Effector memory CD4-positive, alpha-beta T cell (primary cell): ENCODE measurements at places on chromosomes 16 and 17.

DNA sequence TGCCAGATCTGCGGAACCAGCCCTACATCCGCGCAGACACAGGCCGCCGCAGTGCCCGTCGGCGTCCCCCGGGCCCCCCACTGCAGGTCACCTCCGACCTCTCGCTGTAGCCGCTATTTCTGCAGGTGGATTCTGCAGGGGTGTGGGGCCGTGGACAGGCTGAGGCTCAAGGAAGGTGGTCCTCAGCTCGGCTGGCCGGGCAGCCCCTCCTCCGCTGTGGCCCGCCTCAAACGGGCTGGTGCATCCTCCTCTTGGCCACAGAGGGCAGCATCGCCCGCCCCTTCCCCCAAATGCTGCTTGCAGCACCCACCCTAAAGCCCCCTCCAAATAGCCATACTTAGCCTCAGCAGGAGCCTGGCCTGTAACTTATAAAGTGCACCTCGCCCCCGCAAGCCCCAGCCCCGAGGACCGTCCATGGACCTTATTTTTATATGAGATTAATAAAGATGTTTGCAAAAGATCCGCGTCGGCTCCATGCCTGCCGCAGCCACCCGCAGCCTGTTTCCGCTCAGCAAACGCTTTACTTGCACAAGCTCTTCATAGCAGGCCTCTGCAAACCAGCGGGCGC is 14.9 kb downstream of the SPATA32 start:
- H3K27me3 ChIP-seq = no peaks in the 10 kb centered on the region
- peak overlapping the region; percentile 88 for H3K27ac ChIP-seq

DNA sequence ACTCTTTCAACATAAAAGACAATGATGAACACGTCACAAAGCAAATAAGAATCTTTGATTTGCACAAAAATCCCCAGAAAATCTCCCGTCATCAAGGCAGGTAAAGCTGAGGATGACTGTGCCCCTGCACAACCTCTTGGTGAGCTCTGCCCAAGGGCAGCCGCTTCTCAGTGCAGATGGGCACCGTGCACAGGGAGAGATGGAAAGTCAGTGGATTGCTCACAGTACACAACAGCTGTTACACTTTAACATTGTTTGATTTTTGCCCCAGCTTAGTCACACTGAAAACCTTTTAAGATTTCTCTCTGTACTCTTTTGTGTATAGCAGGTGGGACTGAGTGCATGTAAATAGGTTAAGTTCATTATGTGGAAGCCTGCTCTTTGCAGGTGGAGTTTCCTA is 104.2 kb downstream of the CDK5R1 start:
- DNase-seq = no peak
- no peak overlapping the region for H3K4me3 ChIP-seq
- H3K27ac ChIP-seq = no peak overlapping the region

DNA sequence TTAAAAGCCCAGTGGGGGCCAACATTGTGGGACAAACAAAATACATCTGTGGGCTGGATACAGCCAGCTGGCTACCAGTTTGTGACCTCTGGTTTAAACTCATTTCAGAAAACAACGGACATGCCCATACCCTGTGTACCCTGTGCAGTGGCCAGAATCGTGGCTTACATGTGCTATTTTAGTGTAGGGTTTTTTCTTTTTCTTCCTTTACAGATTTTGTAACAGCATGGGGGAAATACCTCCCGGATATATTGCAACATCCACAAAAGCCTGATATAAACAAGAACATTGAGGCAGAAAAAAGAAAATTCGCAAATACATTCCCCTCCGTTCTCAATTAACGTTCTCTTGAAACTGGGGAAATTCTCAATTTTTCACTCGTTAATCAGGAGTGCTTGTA is 7.3 kb downstream of the HS3ST4 start:
- no peak overlapping the region for H3K27ac ChIP-seq
- no peak overlapping the region for H3K4me3 ChIP-seq
- no peaks in the 10 kb centered on the region for H3K4me1 ChIP-seq
- no peak for DNase-seq
- no peaks in the 10 kb centered on the region for H3K36me3 ChIP-seq

DNA sequence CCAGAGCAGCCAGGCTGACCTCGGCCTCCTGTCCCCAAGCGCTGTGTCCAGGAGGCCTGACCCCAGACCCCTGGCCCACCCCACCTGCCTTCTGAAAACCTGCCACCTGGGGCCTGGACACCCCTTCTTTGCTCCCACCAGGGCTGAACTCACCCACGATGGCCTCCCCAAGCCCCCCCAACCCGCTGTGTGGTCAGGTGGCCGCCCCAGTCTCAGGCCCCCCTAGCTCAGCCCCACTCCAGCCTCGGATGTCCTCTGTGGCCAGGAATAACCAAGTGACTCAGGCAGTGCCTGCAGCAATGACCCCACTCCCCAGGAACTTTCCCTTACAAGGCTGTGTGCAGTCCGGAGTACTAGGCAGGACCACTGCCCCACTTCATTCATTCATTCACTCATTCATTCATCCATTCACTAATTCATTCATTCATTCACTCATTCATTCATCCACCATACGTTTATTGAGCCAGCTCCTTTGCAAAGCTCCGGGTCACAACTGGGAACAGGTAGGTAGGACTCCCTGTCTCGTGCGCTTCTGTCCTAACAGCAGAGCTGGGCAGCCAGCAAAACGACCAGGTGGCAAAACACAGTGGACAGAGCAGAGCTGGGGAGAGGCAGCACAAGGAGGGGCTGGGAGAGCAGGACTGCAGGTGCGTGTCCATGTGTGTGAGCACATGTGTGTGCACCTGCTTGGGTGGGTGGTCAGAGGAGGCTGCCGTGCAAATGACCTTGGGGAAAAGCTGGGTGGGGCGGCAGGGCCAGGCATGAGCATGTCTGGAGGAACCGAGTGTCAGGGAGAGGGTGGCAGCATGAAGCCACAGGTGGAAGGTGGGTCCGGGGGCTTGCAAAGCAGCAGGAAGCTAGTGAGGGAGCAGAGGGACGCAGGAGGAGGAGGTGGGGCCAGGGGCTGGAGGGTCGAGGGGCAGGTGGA is 75.8 kb upstream of the CBX4 start:
- H3K27ac ChIP-seq = no peak overlapping the region
- no peak for DNase-seq
- H3K4me3 ChIP-seq = no peak overlapping the region
- H3K4me1 ChIP-seq = no peaks in the 10 kb centered on the region

DNA sequence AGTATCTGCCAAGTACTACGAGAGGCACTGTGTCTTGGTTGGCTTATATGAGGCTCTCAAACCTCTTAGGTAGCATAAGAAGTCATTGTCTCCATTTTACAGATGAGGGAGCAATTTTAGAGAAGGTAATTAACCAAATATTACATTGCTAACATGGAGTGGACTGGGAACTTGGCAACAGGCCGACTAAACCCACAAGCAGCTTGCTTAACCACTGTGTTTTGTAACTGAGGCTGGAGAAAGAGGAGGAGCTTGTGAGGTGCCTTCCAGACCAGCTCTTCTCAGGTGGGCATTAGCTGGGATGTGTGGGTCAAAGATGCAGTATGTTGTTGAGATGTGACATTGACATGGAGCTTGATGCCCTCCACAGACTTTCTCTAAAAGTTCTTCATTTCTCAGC is 835.6 kb upstream of the RBFOX1 start:
- H3K36me3 ChIP-seq = no peaks in the 10 kb centered on the region
- no peak overlapping the region for H3K4me3 ChIP-seq
- DNase-seq = no peak
- no peaks in the 10 kb centered on the region for H3K4me1 ChIP-seq

DNA sequence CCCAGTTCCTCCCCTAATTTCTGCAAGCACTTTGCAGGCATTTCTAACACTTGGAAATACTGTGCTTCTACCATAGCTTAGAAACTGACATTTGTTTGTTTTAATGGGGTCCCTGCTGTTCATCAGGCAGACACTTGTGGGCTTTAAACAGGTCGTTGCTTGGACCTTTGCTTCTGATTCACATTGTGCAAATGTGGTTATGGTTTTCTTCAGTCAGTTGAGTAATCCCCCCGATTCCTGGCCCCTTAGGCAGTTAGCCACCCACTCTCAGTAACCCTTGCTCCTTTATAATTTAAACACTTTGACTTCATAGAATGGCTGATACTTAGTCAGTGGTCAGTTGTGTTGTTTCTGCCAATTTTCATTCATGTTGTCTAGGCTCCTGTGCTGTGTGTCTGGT is 39.4 kb downstream of the SLC47A1 start:
- DNase-seq = no peak
- no peaks in the 10 kb centered on the region for H3K4me1 ChIP-seq
- H3K27me3 ChIP-seq = no peaks in the 10 kb centered on the region
- H3K4me3 ChIP-seq = no peak overlapping the region
- H3K27ac ChIP-seq = no peak overlapping the region

GRCh38 chr17:67260170-67260987 is 15.4 kb upstream of the HELZ start:
- no peak overlapping the region for H3K27ac ChIP-seq
- H3K36me3 ChIP-seq = no peaks in the 10 kb centered on the region
- DNase-seq = no peak
- H3K4me3 ChIP-seq = no peak overlapping the region
- no peaks in the 10 kb centered on the region for H3K27me3 ChIP-seq

DNA sequence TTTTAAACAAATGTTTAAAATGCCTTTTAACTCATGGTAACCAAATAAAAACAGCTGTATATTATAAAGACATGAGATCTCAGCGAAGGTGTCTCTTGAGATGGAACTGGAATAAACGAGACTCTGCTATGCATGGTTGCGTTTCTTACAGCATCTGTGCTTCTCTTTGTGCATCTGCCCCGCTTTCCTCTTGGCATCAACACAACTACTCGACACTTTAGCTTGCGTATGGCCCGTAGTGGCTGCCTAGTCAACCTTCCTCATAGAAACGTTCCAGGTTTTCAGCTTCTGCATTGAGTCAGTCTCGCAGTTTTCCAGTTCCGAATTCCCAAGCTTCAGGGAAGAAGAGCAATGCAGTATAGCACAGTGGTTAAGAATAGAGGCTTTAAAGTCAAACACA is 214.9 kb downstream of the CEP112 start:
- no peaks in the 10 kb centered on the region for H3K36me3 ChIP-seq
- H3K27me3 ChIP-seq = no peaks in the 10 kb centered on the region
- H3K4me3 ChIP-seq = no peak overlapping the region
- H3K4me1 ChIP-seq = no peaks in the 10 kb centered on the region
- H3K27ac ChIP-seq = no peak overlapping the region
- no peak for DNase-seq

DNA sequence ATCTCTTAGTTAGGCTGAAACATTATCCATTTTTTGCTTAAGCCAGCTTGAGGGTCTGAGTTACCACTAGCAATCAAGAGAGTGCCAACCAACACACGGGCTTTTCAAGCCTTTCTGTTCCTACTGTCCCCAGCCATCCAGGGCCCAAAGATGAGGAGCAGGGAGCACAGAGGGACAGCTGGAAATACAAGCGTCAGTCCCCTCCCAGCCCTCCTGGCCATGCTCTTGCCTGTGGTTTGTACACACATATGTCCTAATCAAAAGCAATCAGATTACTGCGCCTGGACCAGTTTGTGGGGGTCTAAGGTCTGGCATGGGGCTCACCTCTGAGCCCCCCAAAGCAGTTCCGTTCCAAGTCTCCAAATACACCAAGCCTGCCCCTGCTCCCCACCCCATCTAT is 3.5 kb downstream of the CORO7 start:
- DNase-seq = no peak
- H3K4me3 ChIP-seq = no peak overlapping the region
- peaks cover 29% of the 10 kb centered on the region for H3K4me1 ChIP-seq
- peaks cover 53% of the 10 kb centered on the region for H3K36me3 ChIP-seq

- no peaks in the 10 kb centered on the region for H3K27me3 ChIP-seq
- H3K4me3 ChIP-seq = no peak overlapping the region
- H3K27ac ChIP-seq = no peak overlapping the region
Measured at GRCh38 chr17:50899005-50899460, 32.9 kb upstream of the TOB1 start.

GRCh38 chr17:66625311-66625767 is 209.6 kb upstream of the CACNG5 start:
- H3K4me1 ChIP-seq = no peaks in the 10 kb centered on the region
- no peak overlapping the region for H3K27ac ChIP-seq
- no peak for DNase-seq

DNA sequence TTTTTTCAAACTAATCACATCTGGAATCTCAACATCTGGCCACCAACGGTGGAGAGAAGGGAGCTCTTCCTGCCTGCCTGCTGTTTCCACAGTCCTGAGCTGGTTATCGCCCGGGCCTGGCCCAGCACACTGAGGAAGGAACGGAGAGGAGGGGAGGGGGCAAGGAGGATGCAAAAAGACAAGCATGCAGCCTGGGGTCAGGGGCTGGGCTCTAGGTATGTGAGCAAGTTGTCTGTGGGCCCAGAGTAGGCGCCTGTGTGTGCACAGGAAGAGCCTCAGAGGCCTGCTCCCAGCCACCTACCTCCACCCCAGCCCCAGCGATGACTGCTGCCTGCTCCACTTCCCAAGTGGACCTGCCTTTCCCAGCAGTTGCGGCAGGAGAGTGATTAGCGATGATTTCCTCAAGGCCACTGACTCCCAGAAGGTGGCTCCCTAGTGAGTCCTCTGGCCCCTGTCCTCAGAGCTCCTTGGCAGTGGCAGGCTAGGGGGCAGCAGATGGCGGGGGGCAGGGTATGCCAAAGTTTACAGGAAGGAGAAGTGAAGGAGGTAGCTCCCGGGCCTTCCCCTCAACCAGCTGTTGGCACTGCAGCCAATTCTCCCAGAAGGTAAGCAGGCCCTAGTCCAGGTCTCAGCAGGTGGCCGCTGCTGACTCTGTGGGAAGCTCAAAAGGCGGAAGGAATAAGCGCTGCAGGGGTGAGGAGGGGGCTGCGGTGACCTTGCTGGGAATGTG is 27.0 kb upstream of the RASD1 start:
- H3K4me1 ChIP-seq = no peaks in the 10 kb centered on the region
- no peaks in the 10 kb centered on the region for H3K27me3 ChIP-seq
- no peak overlapping the region for H3K27ac ChIP-seq

GRCh38 chr17:64128787-64129514 is 993 bp downstream of the ERN1 start:
- peak overlapping the region; percentile 85 for H3K27ac ChIP-seq
- no peaks in the 10 kb centered on the region for H3K27me3 ChIP-seq
- H3K4me1 ChIP-seq = peaks cover 28% of the 10 kb centered on the region
- H3K36me3 ChIP-seq = no peaks in the 10 kb centered on the region
